ENCODE measurements at places on chromosomes 16 and 17.

- no peak for DNase-seq
Observed at GRCh38 chr16:57403965-57404817, at the start of gene CCL17. Gene CCL17 (plus strand): TSS chr16:57404767. CDS start chr16:57413933, 9,166 bp downstream.

GRCh38 chr17:67575325-67575724 lies 142.4 kb upstream of the NOL11 start:
- DNase-seq, result peak; percentile 82

DNA sequence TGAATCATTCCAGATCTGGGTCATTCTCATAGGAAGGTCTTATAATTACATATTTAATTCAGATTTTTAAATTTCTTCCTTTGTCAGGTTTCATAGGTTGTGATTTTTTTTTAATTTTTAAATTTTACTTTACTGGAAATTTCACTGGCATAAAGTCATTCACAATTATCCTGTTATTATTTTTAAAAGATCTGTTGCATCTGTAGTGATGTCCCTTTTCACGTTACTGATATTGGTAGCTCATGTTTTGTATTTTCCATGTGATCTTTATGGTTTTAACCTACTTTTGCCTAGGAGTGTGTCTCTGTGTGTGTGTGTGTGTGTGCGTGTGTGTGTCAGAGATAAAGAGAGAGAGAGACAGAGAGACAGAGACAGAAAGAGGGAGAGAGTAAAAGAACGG lies 216.6 kb upstream of the KCNJ16 start:
- DNase-seq, result no peak

DNA sequence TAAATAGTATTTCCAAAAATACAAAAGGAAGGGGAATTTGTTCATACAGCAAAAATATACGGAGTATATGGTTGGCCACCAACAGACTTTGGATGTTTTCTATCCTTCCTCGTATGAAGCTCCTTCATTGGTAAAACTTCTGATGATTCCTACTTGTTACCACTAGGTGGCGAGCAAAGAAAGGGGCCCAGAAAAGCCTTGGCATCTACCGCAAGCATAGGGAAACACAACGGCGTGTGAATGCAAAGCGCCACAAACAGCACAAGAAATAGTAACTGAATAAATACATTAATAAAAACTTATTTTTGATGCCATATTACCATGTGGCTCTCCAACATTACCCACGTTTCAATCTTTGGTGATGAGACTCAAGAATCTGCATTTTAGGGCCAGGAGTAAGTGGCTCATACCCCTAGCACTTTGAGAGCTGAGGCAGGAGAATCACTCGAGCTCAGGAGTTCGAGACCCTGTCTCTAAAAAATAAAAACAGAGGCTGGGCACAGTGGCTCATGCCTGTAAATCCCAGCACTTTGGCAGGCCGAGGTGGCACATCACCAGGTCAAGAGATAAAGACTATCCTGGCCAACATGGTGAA lies 34.5 kb downstream of the YWHAE start:
- peak; percentile 80 for DNase-seq

GRCh38 chr17:38777641-38778250 lies 21.6 kb downstream of the PIP4K2B start:
- no peak for DNase-seq

- DNase-seq, result no peak
Observed at GRCh38 chr16:6547131-6547530, 785.5 kb upstream of the RBFOX1 start.

DNA sequence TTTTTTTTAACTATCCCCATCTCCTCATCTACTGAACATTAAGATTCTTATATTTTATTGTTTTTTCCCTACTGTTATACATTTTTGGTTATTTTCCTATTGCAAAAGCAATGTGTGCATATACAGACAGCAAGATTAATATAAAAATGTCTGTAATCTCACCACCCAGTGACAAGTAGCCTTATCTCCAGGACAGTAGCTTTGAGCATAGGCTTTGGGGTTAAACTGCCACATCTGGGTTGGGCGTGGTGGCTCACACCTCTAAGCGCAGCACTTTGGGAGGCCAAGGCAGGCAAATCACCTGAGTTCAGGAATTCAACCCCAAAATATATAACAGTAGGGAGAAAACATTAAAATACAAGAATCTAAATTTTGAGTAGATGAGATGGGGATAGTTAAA lies 27.4 kb upstream of the SSTR2 start:
- no peak for DNase-seq

- DNase-seq, result no peak
Observed at GRCh38 chr16:85138073-85138824, 26.0 kb upstream of the CIBAR2 start.

DNA sequence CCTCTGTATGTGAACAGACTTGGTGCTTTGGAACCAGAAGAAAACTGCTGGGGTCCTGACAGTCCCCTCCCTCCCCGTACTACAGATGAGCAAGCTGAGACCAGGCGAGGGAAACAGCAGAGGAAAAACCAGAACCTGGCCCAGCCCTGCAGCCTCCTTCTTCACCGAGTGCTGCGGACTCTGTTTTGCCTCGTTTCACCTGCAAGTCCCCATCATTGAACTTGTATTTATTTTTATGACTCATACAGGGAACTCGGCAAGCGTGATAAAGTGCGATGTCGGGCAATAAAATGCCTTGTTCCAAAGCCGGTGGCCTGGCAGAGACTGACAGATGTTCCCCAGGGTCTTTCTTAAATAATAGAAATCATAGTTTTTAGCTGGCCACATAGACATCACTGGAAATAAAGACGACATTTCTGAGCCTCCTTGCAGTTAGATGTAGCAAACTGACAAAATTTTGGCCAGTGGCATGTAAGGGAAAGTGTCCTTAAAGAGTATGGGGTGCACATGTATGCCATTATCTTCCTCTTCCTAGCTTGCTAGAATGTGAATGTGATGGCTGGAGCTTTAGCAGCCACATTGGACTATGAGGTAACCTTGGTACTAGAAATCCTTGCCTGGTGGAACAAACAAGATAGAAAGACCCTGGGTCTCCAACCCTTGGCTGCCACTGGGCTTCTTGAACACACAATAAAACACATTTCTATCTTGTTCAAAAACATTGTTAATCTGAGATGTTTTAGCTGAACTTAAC lies 128.6 kb downstream of the IRF8 start:
- no peak for DNase-seq

GRCh38 chr16:1034230-1035065 lies 38.1 kb upstream of the SSTR5 start:
- no peak for DNase-seq

DNA sequence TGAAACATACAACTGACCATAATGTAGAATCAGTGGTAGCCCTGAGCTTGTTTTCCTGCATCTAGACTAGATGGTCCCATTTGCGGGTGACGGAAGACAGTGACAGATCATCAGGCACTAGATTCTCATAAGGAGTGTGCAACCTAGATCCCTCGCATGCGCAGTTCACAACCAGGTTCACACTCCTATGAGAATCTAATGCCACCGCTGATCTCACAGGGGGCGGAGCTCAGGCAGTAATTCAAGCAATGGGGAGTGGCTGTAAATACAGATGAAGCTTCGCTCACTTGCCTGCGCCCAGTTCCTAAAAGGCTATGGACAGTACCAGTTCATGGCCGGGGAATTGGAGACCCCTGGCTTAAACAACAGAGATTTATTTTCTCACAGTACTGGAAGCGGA lies 656.3 kb downstream of the HS3ST4 start:
- no peak for DNase-seq

- DNase-seq, result no peak
Observed at GRCh38 chr17:1289695-1290094, 10.2 kb downstream of the TRARG1 start.

DNA sequence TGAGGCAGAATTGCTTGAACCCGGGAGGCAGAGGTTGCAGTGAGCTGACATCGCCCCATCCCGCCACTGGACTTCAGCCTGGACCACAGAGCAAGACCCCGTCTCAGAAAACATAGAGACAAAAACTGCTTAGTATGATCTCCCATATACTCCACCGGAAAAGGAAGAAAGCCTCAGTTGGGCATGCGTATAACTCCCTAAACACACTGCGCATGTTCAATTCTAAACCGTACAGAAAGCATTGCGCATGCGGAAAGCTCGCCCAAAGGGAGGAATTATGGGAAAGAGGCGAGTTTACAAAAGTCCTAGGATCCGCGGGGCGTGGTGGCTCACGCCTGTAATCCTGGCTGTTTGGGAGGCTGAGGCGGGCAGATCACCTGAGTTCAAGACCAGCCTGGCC lies 312.7 kb upstream of the ERCC4 start:
- DNase-seq, result no peak

DNA sequence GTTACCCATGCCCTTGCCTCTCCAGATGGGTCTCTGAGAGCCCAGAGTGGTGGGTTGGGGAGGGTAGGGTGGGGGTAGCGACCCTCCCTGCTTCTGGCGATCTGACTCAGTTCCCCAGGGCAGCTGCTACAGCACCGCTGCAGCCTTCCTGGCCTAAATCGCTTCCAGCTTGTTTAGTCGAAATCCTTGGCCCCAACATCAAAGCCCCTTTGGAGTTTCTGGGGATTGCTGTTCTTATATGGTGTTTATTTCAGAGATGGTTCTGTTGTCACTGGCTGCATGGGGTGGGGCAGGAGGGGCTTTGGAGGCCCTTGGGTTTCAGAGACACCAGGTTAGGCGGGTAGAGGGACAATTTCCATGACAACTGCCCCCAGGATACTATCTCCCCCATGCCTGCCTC lies 35.9 kb downstream of the FZD2 start:
- no peak for DNase-seq

DNA sequence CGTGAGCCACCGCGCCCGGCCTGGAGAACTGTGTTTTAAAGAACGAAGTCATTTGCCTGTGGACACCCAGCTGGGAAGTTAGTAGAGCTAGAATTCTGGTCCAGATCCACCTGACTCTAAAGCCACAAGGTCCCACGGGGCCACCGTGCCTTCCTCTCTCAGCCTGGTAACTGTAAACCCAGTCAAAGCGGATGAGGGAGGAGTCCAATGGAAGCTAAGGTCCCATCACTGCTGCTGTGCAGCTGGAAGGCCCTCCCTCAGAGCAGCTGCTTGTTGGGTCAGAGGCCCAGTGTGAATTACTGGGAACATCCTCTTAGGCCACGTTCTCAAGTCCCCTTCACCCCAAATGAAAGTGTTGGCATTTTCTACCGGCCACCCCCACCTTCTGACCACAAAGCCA lies 48.8 kb upstream of the CACNG5 start:
- DNase-seq, result no peak

DNA sequence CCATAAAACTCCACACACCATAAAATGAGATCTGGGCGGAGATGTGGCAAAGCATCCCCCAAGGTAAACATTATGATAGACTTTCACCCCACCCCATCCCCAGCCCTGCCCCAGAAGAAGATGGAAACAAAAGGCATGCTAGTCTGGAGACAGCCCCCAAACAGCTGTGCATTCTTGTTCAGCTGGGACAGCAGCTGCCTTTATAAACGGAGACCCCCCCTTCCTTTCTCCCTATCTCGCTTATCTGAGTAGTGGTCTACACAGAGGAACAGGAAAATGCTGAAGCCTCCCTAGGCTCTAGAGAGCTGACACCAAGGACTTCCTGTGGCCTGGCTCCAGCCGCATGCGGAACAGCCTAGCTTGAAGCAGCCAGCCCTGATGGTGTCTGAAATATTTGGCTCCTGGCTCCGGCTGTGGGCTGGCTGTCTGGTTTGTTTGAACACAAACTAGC lies 190.3 kb upstream of the ANKFN1 start:
- DNase-seq, result no peak

- no peak for DNase-seq
Observed at GRCh38 chr17:5607946-5608345, 23.6 kb upstream of the NLRP1 start.

DNA sequence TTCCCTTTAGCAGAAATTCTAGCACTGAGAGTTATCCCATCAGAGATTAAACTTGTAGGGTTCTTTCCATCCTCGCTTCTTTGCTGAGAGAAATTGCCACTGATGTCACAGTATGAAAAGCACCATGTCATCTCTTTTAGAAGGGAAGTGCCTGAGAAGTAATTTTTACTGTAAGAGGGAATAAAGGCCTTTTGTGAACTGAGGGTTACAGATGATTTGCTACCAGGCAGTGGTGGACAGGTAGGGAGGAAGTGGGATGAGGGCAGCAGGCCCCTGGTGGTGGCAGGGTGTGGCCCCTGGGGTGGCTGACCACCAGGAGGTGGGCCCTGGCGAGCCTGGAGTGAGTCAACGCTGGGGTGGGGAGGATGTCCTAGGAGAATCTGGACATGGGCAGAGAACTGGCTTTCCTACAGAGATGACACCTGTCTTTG lies 6.4 kb upstream of the MILR1 start:
- DNase-seq, result peak; percentile 20

DNA sequence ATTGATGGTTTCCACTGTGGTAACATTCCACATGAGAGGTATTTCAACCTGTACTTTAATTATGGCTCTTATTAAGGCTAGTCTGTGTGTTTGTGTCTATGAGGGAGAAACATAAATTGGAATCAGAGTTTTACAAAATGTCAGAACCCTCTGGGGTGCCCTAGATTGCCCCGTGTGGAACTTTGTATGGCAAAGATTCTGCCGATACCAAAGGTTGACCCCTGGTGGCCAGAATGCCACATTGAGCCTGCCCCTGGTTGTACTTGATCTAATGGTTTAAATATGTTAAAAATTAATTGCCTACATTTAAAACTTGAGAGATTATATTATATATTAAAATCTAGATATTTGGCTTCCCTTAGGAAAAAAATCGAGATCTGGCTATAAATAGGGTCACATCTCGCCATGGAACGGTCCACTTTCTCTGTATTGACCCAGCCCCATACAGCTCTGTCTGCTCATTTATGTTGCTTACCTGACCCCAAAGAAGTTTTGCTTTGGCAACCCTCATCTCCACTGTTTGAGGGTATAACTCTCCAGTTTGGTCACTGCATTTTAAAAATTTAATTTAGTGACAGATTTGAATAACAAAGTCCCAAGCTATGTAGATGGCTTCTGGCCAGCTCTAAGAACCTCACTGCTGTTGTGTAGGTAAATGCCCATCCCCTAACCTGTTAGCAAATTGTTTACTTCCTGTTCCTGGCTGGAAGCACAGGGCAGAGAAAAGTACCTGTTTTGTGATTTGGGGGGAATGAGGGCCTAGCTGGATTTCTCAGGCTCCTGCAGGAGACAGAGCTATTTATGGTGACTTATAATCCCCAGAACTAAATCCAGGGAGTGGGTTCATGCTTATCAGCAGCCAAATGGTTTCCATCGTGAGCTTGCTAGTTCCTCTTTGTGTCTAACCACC lies 95.0 kb downstream of the PLCG2 start:
- DNase-seq, result peak; percentile 49

Measured in kidney tubule cell (primary cell).